Stimulated activated CD4-positive, alpha-beta T cell treated with anti-CD3 and anti-CD28 coated beads, Interleukin-15, amount 100 ng/mL, for 24 hours (primary cell): ENCODE measurements at places on chromosomes 1 and 21.

DNA sequence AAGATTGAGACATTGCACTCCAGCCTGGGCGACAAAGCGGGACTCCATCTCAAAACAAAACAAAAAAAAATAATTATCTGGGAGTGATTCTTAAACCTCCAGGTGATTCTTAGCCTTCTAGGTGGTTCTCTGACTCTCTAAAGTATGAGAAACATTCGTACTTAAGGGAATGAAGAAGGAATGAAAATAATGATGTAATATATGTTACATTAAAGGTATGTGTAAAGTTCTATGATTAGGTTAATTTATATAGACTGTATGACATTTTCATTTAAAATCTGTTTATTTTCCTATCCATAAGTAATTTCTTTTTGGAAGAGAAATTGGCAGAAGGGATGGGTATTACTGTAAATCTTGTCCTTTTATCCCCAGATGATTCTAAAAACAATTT, 34.7 kb downstream of the OSBPL9 start:
- DNase-seq: no peak

DNA sequence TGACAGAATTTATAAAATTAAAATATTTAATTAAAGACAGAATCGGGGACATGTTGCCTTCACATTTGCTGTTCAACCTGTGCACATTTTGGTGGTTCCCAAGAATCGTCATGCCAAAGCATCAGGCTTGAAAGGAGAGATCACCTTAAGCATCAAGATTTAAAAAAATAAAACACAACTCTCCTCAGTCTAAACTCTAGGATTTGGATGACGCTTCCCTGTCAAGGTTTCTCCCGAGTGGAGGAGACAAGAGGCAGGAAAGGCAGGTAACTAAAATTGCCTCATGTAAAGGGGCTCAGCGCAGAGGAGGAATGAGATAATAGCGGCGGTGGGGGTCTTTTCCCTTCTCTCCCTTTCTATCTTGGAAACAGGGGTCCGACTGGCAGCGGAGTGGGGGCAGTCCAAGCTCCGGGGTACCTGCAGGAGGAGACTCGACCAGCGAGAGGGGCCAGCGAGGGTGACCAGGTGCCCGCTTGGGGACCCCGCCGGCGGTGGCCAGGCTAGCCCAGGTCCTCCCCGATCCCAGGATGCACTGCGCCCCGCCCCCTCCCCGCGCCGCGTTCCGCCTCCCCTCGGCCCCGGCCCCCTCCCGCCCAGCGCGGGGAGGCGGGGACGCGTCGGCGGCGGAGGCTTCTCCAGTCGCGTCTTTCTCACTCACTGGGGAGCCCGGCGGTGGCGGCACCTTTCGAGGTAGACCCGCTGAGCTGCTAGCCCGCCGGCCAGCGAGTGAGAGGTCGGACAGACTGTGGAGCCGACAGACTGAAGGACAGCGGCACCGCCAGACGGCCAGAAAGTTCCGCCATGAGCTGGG, at the start of gene FNBP1L:
FNBP1L (plus strand) TSS at position 638 of the 811 bp plus-strand sequence; CDS start at position 802, 164 bp downstream.
- DNase-seq: peak; percentile 78

- no peak for DNase-seq
These were observed 375.9 kb upstream of the DUSP10 start for GRCh38 chr1:222117809-222118208.

DNA sequence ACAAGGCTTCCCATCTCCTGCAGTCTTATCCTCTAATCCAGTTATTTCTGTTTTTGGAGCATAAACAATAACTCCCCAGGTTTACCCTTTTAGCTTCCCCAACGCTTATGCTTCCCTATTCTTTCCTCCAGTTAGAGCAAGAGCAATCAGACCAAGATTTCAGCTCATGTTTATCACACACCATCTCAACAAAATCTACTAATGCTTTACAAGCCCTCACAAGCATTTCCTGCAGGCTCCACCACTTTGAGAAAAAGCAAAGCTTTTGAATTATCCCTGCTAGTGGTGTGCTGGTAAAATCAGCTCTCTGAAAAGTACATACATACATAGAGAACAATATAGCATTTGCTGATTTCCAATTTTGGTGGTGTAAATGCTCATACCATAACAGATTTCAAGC, 92.9 kb downstream of the EDEM3 start:
- no peak for DNase-seq

GRCh38 chr1:184536246-184536985, 149.6 kb downstream of the C1orf21 start:
- no peak for DNase-seq

- no peak for DNase-seq
These were observed 209.8 kb upstream of the NFIA start for GRCh38 chr1:60872426-60873054.

DNA sequence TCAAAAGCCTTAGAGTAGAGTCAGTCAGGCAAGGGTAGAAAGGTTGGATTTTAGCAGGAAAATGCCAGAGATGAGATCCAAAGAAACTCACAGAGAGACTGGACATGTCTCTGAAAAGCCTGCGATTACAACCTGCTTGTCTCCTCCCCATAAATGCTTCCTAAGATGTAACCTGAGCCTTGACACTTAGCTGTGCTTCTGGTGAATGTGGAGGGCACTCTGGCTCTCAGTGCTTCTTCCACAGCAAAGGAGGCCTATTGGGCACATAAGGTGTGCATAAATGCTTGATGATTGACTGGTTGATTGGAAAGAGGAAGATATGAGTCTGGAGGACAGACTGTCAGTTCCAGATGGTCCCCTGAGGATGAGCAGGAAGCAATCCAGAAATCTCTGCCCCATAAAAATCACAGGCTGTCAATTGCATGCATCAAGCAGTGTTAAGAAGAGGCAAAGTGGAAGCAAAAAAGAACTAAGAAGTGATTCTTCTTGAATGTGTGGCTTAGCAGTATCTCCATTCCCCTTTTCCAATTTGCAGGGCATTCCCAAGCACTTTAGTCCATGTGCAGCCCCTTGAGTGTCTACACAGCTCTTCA, 236.2 kb upstream of the RRP15 start:
- no peak for DNase-seq

DNA sequence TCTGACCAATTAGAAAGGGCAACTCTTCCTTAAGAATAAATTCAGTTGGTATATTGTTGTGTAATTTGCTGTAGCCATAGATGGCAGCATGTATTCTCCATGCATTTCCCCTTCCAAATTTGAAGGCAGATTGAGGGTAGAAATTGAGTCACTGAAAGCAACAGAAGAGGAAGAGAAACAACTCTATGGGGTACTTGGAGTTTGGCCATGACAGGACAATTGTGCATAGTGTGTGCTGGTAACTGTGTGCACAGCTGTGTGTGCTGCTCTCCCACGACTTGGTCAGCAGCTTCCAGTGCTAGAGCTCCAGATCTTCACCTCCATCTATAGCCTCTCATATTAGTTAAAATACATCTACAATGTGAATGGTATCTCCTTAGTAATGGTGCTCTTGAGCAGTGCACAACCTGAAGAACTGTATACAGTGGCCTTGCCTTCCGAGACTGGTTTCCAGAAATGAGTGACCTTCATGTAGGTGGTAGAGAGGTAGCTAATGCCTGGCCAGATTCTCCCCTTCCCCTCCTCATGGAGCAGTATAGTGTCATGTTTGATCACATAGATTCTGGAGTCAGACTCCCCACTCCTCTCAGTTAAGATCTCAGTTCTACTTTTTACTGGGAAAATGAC, 882 bp upstream of the FCAMR start:
- DNase-seq: no peak

GRCh38 chr1:30414851-30415165, 308.6 kb downstream of the MATN1 start:
- DNase-seq: no peak

DNA sequence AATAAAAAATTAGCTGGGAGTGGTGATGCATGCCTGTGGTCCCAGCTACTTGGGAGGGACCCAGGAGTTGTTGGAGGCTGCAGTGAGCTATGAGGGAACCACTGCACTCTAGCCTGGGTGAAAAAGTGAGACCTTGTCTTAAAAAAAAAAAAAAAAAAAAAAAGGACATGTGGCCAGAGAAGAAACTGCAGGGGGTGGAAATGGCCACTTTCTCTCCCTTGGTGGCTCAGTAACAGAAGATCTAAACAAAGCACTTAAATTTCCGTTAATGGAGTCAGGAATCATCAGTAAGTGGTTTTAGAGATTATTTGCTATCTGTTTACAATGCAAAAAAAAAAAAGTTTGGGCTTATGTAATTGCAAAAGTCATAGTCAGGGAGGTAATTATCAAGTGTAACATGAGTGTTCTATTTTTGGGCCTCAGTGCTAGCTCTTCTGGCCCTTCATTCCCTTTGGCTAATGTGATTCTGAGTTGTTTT, 19.3 kb upstream of the OPRD1 start:
- no peak for DNase-seq

GRCh38 chr1:8752411-8752810, 65.0 kb downstream of the RERE start:
- DNase-seq: no peak

GRCh38 chr1:116203181-116203723, 92.1 kb downstream of the MAB21L3 start:
- no peak for DNase-seq

GRCh38 chr1:172670316-172670715, 11.4 kb downstream of the FASLG start:
- DNase-seq: peak; percentile 56

GRCh38 chr1:224201383-224201782, 18.3 kb downstream of the DEGS1 start:
- no peak for DNase-seq

DNA sequence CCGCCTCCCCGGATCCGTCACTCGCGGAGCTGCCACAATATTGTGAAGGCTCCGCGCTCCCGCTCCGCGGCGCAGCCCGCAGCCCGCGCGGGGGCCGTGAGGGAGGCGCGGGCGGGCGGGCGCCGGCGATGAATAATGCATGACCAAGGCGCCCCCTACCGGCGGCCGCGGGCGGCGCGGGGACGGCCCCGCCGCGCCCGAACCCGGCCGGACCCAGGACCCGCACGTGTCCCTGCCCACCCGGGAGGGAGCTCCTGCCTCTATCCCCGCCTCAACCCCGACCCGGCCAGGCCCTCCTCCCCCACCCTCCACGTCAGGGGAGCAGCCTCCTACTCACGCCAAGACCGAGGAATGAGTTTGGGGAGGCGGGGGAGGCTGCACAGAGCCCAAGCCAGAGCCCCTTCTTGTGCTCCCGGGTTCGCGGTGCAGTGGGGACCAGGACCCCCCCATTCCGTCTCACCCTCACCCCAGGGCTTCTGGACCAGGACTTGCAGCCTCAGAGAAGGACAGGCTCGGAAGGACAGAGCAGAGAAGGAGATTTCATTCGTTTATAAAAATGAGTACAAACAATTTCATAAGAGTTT, 70.8 kb upstream of the CASZ1 start:
- peak; percentile 71 for DNase-seq

DNA sequence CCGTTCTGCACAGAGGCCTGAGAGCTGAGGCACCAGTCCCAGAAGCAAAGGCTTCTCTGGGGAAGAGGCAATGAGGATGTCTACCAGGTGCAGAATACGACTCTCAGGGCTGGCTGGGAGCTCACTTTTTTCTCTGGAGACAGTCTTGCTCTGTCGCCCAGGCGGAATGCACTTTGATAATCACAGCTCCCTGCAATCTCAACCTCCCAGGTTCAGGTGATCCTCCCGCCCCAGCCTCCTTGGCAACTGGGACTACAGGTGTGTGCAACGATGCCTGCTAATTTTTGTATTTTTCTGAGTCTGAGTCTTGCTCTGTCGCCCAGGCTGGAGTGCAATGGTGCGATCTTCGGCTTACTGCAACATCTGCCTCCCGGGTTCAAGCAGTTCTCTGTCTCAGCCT, 17.6 kb downstream of the NADK start:
- DNase-seq: no peak

- no peak for DNase-seq
These were observed 5.9 kb downstream of the NIPAL3 start for GRCh38 chr1:24421502-24421901.

DNA sequence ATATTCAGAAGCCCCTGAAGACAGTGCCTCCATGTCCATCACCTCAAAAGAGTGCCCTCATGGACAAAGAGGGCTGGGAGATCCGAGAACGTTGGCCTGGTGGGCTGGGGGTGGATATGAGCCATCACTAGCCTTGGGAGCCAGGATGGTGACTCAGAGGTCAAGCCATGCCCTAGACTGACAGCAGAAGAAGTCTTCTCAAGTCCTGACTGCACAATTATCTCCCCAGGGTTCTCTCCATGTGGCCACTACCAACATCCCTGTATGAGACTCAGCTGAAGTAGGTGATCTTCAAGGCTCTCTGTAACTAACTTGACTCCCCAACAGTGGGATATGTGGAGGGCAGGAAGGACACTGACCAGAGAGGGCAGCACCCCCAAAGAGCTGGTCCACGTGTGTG, 7.1 kb upstream of the USF1 start:
- DNase-seq: no peak

DNA sequence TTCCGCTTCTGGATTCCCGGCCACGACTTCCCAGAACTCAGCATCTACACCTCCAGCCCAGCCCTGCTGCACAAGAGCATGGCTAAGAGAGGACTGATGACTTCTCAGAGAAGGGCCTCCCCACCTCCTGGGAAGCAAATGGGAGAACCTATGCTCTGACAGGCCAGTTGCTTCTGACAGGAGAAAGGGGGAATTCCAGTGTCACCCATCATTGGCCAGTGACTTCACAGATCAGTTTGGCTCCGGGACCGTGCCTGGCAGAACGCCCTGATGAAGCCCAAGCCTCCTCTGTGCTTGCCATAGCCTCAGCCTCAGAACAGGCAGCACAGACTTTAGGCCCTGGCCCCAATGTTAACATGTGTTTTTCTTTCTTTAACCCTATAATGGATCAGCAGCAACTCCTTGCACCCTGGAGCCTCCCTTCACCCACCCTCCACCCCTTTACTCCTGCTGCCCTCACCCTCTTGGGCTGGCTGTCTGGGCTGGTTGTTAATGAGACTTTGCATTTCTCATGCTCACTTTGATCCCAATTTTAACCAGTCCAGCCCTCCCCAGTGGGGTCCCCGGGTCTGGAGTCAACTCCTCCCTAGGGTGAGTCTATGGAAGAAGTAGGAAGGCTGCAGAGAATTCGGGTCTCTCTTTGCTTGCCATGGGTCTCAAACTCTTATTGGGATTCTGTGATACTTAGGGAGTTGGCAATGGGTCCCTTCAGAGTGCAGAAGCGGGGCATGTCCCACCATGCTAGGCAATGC, 42.7 kb upstream of the SLC30A1 start:
- no peak for DNase-seq

DNA sequence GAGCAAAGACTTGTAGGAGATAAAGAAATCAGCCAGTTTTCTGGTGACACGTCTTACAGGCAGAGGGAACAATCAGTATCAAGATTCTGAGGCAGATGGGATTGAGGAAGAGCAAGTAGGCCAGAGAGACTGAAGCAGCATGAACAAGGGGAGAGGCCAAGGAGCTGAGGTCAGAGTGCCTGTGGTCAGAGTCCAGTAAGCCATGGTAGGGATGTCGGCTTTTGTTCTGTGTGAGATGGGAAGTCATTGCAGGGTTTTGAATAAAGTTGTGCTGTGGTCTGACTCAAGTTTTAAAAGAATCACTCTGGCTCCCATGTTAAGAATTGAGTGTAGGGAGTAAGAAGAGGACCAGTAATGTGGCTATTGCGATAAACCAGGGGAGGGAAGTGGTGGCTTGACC, 85.9 kb upstream of the IVNS1ABP start:
- DNase-seq: no peak

- peak; percentile 65 for DNase-seq
These were observed 54.7 kb upstream of the ABCG1 start for GRCh38 chr21:42164064-42164789.

- DNase-seq: peak; percentile 78
These were observed 669 bp downstream of the XPR1 start for GRCh38 chr1:180632326-180633056.

- DNase-seq: no peak
These were observed 101.2 kb downstream of the FASLG start for GRCh38 chr1:172760121-172760520.
